ACHN (cell line): ENCODE measurements at places on chromosomes 7 and 10.

- DNase-seq, result no peak
Observed at GRCh38 chr10:123381224-123381623, 227.0 kb downstream of the BUB3 start.

- DNase-seq, result peak; percentile 99
Observed at GRCh38 chr7:27095897-27096767, at the start of gene HOXA1. Gene HOXA1, minus strand, starts transcription at chr7:27096000. Its CDS starts 88 bp downstream, at chr7:27095912.

- no peak for DNase-seq
Observed at GRCh38 chr7:16270844-16271243, 150.5 kb downstream of the CRPPA start.

DNA sequence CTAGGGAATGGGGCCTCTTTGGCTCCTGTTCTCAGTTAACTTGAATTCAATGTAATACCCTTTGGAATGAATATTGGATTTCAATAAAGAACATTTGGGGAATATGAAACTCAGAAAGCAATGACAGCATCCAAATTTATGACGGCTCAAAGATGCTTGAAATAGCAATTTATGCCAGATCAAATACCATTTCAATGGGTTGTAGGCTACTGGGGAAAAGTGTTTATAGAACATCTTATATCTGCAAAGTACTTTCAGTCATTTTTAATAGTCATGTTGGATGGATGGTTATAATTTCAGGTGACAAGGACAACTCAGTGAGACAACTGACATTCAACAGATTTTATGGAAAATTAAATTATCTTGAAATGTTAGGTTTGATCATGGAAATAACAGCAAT, 772.7 kb downstream of the PHTF2 start:
- no peak for DNase-seq

- no peak for DNase-seq
Observed at GRCh38 chr7:117705630-117706029, 167.6 kb downstream of the CTTNBP2 start.

- no peak for DNase-seq
Observed at GRCh38 chr10:110694820-110695538, 50.8 kb downstream of the RBM20 start.

DNA sequence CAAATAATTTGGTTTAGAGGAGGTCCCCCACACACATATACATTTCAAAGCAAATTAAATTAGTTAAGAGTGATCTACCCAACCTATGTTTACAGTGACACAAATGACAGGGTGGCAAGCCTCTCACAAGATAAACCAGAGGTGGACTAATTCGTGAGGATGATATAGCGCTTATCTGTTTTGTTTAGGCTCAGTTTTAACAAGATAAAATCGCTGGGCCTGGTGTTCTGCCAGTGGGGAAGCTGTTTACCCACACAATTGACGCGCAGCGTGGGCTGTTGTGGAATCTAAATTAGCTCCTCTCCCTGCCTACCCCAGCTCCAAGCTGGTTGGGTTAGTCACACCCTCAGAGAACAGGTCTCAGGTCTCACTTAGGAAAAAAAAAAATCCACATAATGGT, 16.7 kb upstream of the PLXNA4 start:
- DNase-seq, result no peak

DNA sequence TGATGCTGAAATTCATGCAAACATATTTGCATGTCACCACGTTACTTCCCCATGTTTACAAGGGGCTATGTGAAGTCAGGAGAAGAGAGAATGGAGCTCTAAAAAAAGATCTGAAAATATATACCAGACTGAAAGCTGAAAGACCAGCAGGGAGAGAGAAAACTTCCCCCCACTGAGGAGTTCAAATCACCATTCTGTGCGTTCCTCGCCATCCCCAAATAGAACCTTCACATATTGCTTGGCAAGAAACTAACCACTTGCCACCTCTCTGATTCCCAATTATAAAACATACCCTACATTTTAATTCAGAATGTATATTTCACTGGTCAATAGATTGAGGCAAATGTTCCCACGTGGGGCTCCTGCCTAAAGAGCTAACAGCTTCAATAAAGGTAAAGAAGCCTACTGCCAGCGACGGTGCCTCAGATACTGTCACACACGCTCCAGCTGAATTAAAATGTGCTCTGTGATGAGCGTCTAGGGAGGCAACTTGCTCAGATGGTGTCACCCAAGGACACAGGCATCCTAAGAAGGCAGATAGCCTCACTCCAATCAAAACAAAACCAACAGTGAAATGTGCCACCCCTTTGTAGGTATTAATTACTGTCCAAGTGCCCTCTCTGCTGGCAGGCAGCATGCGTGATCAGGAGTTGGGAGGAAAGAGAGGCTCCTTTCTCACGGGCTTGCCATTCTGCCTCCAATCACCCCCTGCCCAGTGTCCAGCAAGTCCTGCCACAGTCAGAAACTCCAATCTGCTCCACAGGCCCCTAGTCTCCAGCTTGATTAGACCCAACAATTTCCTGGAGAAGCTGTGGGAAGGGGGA, 298.2 kb downstream of the GRID1 start:
- DNase-seq, result no peak

DNA sequence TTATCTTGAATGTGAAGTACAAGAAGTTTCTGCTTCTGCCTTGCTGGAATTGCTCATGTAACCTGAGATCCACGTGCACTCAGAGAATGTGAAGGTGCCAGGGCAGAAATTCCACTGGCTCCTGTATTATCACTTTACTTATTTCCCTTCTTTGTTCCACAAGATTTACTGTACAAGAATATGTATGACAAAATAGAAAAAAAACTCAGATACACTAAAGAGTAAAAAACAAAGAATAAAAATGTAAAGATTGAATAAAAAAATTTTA, 43.0 kb downstream of the PLCE1 start:
- DNase-seq, result peak; percentile 8

DNA sequence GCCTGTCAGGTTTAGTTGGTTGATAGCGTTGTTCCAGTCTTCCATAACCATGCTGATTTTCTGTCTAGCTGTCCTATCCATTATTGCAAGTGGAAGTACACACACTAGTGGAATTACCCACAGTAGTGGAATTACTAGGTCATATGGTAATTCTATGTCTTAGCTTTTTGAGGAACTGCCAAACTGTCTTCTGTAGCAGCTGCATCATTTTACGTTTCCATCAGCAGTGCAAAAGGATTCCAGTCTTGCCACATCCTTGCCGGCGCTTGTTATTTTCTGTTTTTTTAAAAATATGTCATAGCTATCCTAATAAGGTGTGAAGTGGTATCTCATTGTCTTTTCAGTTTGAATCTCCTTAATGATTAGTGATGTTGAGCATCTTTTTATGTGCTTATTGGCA, 17.2 kb upstream of the RHBDD2 start:
- DNase-seq, result no peak

GRCh38 chr10:56116684-56117083, 244.4 kb downstream of the ZWINT start:
- peak; percentile 47 for DNase-seq

DNA sequence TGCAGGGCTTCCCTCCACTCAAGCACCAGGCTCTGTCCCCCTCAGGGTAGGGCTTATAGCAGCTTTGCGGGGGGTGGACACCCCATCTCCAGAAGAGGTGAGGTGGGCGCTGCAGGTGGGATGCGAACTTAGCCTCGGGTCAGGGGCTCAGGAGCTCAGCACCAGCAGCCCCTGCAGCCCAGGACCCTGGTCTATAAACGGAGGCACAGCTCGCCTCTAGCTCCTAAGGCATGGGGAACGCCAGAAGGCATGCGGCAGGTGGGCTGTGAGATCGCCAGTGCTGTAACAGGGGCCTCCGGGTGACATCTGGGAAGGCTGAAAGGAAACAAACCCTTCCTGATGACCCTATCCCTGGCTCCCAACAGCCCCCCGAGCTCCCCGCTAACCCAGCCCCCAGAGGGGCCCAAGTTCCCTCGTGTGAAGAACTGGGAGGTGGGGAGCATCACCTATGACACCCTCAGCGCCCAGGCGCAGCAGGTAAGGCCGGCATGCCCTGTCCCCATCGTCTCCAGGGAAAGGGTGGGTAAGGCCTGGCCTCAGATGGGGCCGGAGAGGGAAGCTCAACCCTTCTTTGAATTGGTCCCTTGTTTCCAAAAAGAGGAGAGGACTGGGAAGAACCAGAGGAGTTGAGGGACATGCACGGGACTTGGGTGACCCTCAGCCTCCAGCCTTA, 4.2 kb downstream of the NOS3 start:
- no peak for DNase-seq

- DNase-seq, result no peak
Observed at GRCh38 chr10:53361281-53361680, 588.7 kb upstream of the MBL2 start.

GRCh38 chr10:71831646-71832552, 19.2 kb downstream of the PSAP start:
- peak; percentile 65 for DNase-seq
